Daoy (cell line): ENCODE measurements at places on chromosomes 2 and 18. TPM values are rescaled to one million over a fixed set of nuclear protein-coding genes. Genes with fewer than 3 reads are reported as not detected.

DNA sequence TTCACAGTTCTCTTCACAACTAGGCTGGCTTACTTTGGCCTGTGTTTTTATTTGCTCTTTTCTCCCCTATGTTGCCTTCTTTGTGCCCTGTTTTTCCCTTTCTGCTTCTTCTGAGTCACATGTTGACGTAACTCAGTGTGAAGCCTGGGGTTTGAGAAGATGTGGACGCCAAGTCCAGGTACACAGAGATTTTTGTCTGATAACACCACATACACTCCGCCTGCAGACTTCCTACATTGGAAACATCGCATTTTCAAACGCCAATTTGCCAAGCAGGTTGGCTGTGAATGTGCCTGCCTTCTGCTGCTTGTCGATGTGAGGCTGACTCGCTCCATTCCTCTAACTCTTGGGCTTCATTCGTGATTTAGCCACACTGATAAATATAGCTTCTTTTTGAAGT lies 62.6 kb upstream of the FN1 start:
- DNase-seq, result peak; percentile 28

DNA sequence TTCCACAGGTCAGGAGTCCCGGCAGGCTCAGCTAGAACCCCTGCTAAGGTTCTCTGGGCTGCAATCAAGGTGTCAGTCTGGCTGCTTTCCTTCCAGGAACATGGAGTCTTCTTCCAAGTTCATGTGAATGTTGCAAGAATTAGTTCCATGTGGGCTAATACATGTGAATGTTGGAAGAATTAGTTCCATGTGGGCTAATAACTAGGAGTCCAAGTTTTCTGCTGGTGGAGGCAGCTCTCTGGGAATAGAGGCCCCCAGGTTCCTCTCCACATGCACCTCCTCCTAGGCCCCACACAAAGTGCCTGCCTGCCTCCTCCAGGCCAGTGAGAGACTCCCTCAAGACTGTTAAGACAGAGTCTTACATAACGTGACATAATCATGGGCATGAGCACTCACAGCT lies 140.8 kb upstream of the SLC35G4 start:
- no peak for DNase-seq

GRCh38 chr2:40224318-40224717 lies 227.6 kb downstream of the SLC8A1 start:
- no peak for DNase-seq

- no peak for DNase-seq
Measured at GRCh38 chr18:28099237-28099636, 77.7 kb downstream of the CDH2 start.

DNA sequence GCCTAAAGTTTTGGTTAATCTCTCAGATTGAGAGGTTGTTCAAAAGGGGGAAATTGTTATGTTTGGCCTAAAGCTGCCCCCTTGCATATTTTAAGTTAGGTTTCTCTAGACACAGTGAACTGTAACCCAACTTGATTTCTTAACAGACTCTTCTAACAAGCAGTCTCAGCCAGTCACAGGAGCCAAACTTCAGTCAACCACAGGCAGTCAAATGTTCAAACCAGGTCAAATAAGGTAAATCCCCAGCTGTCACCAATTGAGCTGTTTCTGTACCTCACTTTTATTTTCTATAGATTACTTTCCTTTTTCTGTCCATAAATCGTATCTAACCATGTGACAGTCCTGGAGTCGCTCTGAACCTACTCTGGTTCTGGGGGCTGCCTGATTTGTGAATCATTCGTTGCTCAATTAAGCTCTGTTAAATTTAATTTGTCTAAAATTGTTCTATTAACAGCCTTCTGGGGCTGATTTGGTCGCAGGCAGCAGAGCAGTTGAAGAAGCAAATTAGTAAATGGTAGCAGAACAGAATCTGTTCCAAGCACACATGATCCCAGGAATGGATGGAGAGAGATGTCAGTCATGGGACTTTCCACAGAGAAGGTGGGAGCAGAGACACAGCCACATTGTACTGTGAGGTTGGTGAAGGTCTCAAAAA lies 16.4 kb upstream of the NFU1 start:
- DNase-seq, result no peak

Gene SERPINB2
- 17.2 and 18.1 TPM in 2 replicates for total RNA-seq
